ENCODE measurements at places on chromosomes 2 and 18. TPM values are rescaled to one million over a fixed set of nuclear protein-coding genes. Genes with fewer than 3 reads are reported as not detected.

Gene FRZB
- 0.67 TPM for total RNA-seq

Gene SERPINB4
- not detected for total RNA-seq

Gene CIB4
- not detected for total RNA-seq

Gene CFAP221
- total RNA-seq: 0.29 TPM

Gene NEURL3
- 0.38 TPM for total RNA-seq

Gene FN1
- total RNA-seq: 17,010 TPM

Gene DOK6
- total RNA-seq: 3.1 TPM

Gene UGT1A5
- not detected for total RNA-seq

Gene FBLN7
- not detected for total RNA-seq

Gene AFF3
- 14.7 TPM for total RNA-seq

Gene SCN3A
- total RNA-seq: 1.4 TPM

Gene CNGA3
- not detected for total RNA-seq

Gene TANC1
- 45.0 TPM for total RNA-seq

Gene RAMP1
- total RNA-seq: 9.1 TPM

Gene TUBB8B
- not detected for total RNA-seq

Gene KANSL1L
- 7.5 TPM for total RNA-seq

Gene GKN2
- total RNA-seq: not detected

Gene NGEF
- 0.16 TPM for total RNA-seq
